Lung (tissue), 17 donors: ENCODE measurements at places on chromosomes 1 and 21. TPM values are rescaled to one million over a fixed set of nuclear protein-coding genes. Genes with fewer than 3 reads are reported as not detected.

DNA sequence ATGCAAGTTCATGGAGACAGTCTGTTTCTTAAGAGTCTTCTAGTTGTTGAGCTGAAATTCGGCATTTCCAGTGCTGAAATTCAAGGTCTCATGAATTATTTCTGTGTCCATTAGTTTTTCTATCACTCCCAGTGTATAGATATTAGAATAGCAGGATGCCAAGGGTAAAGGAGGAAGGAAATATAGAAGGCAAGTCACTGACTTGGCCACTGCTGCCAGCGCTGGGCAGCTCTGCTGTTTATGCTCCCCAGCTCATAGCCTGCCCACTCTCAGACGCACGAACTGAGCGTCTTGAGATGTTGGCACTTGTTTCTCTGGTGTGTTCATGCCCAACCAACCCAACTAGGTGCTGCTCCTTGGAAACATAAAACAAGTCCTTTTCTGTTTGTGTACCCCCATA lies 110.1 kb downstream of the SLC45A1 start:
- DNase-seq: no peak
- H3K27ac ChIP-seq: no peak overlapping the region
- H3K36me3 ChIP-seq: no peaks in the 10 kb centered on the region

OR6K3 gene
- not detected for total RNA-seq

DNA sequence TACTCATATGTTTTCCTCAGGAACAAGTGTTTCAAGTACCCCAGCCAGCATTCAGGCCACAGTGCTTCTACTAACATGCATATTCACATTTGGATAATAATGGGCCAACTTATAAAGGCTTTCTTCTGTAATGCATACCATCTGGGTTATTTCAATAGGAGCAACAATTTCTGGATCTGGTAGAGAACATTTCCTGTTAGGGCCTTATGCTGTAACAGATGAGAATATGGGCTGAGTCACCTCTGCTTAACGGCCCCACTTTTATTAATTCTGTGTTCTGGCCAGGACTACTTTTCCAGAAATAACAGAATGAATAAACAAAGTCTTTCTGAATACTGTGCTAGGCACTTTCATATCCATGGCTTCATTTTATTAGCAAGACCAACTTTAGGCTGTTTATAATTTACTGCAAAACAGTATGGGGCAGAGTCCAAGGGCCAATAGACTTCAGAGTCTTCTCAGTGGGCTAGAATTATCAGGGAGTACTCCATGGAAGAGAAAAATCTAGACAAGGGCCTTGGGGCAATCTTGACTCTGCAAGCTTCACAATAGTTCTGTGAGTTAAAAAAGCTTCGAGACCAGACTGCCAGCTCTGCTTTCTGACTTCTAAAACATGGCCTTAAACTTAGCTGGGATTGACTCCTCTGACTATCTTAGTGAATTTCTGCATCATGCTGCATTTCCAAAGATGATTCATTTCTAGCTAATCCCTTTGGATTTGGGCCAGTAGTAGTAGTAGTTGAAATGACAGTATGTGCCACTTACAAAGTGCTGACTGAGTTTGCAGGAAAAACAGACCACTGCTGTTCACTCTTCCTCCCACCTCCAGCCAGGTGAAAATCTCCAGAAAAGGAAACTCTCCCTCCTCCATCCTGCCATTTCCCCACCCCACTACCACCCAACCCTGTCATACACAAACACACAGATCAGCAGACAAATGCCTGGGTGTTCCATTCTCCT lies 8.2 kb upstream of the SSX2IP start:
- peak overlapping the region; percentile 70 for H3K27ac ChIP-seq
- H3K27me3 ChIP-seq: no peaks in the 10 kb centered on the region
- peak; percentile 61 for DNase-seq
- no peak overlapping the region for H3K4me3 ChIP-seq
- H3K36me3 ChIP-seq: no peaks in the 10 kb centered on the region

GRCh38 chr1:40337443-40337842 lies 20.4 kb upstream of the COL9A2 start:
- no peaks in the 10 kb centered on the region for H3K36me3 ChIP-seq
- DNase-seq: no peak
- no peaks in the 10 kb centered on the region for H3K27me3 ChIP-seq
- no peak overlapping the region for H3K4me3 ChIP-seq
- no peak overlapping the region for H3K27ac ChIP-seq

DNA sequence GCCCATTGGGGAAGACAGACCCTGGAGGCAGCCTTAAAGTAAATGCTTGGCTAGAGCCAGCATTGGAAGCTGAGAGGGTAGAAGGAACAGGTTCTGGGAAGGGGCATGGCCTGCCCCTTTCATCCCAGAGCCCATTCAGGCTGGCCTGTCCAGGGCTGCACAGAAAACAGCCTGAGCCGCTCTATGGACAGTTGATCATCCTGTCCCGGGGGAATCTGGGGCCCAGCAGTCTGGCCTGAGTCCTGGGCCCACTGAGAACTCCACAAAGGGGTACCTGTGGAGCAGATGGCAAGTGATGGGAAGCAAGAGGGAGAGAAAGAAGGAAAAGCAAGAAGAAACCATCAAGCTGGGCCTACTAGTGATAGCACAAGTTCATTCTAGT lies 13.2 kb downstream of the TMEM81 start:
- no peaks in the 10 kb centered on the region for H3K36me3 ChIP-seq
- H3K4me3 ChIP-seq: no peak overlapping the region
- H3K27ac ChIP-seq: no peak overlapping the region
- no peak for DNase-seq
- H3K27me3 ChIP-seq: no peaks in the 10 kb centered on the region

DNA sequence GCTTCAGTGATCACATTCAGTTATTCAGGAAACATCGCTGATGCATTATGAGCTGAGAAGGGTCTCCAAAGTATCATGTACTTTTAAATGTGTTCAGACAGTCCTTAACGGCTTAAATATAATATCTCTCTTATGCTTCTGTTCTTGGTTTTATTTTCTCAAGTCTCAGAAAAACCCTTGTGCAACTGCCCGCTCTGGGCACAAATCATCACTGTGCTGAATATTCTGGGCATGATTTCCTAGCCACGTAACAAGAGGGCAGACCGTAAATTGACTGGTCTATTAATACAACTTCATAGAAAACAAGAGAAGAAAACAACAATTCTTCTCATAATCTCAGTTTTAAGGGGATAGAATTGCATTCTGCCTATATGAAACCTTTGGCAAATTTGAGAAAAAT lies 96.5 kb upstream of the EXO1 start:
- H3K27me3 ChIP-seq: no peaks in the 10 kb centered on the region
- H3K4me1 ChIP-seq: no peaks in the 10 kb centered on the region
- H3K27ac ChIP-seq: no peak overlapping the region
- no peaks in the 10 kb centered on the region for H3K36me3 ChIP-seq
- H3K4me3 ChIP-seq: no peak overlapping the region
- DNase-seq: no peak

SH3D21 gene
- total RNA-seq: 16.6 TPM

SYCP1 gene
- total RNA-seq: not detected

ERG gene
- 30.3 TPM for total RNA-seq

SERINC2 gene
- total RNA-seq: 55.4 TPM

DNA sequence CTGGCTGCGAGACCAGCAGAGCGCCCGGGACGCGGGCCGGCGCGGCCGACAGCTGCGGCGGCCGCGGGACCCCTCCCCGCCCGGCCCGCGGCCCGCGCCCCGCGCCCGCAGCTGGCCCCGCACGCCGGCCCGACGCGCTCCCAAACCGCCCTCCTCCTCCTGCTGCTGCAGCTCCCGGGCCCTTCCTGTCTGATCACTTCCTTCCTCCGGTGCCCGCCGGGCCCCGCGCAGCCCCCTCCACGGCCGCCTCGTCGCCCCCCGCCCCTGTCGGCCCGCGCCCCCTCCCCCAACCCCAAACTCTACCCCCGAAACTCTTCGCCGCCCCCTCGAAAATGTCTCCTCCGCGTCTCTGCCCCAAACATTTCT lies 594 bp downstream of the LUZP1 start:
- peak overlapping the region; percentile 94 for H3K27ac ChIP-seq
- peaks cover 15% of the 10 kb centered on the region for H3K4me1 ChIP-seq
- no peaks in the 10 kb centered on the region for H3K27me3 ChIP-seq

MAGOH gene
- 33.0 TPM for total RNA-seq

DNA sequence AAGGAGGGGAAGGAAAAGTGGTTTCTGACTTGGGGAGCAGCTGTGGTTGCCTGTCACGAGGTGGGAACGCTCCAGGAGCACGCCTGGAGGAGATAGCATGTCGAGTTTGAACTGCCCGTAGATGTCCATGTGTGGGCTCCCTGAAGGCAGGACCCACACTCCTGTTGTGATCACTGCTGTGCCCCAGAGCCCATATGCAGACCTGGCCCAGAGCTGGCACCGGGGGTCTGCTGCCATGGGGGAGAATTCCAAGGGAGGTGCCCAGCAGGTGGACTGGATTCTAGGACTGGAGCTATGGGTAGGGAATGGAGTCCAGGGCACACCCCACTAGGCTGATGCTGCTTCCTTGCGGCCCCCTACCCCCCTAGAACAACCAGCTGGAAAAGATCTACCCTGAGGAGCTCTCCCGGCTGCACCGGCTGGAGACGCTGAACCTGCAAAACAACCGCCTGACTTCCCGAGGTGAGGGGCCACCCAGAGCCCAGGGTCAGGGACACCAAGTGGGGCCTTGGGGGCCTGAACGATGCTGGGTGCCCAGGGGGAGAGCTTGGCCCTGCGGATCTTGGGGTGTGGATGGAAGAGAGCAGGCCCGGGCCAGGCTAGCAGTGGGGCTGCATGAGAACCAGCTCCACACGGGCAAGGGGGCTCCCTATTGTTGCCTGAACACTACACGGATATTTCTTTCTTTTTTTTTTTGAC lies 9.3 kb downstream of the PODN start:
- peaks cover 6% of the 10 kb centered on the region for H3K4me1 ChIP-seq
- no peak overlapping the region for H3K27ac ChIP-seq
- H3K4me3 ChIP-seq: no peak overlapping the region
- H3K27me3 ChIP-seq: no peaks in the 10 kb centered on the region
- H3K36me3 ChIP-seq: peaks cover 1% of the 10 kb centered on the region
- DNase-seq: peak; percentile 8

LCE6A gene
- total RNA-seq: not detected

GRCh38 chr1:65075123-65075976 lies 72.7 kb upstream of the AK4 start:
- H3K4me3 ChIP-seq: no peak overlapping the region
- H3K36me3 ChIP-seq: no peaks in the 10 kb centered on the region
- H3K27me3 ChIP-seq: peaks cover 17% of the 10 kb centered on the region
- H3K4me1 ChIP-seq: no peaks in the 10 kb centered on the region
- peak; percentile 33 for DNase-seq

DNA sequence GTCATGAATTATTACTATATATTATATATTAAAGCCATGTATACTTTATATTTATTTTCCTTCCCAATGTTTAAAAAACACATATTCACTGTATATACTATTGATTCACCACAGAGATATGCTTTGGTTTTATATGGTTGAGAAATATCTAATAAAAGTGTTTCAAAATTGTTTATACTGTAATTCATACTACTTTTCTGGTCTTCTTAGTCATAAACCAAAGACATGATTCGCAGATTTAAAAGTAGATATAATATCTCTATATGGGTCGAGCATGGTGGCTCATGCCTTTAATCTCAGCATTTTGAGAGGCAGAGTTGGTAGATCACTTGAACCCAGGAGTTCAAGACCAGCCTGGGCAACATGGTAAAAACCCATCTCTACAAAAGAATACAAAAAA lies 738.4 kb downstream of the USP25 start:
- no peak overlapping the region for H3K27ac ChIP-seq
- H3K27me3 ChIP-seq: no peaks in the 10 kb centered on the region
- H3K4me3 ChIP-seq: no peak overlapping the region

C8A gene
- total RNA-seq: 0.12 TPM

GRCh38 chr1:61259379-61260148 lies 177.2 kb downstream of the NFIA start:
- no peaks in the 10 kb centered on the region for H3K27me3 ChIP-seq
- H3K27ac ChIP-seq: no peak overlapping the region
- no peaks in the 10 kb centered on the region for H3K4me1 ChIP-seq
- no peaks in the 10 kb centered on the region for H3K36me3 ChIP-seq
- no peak for DNase-seq

- H3K27ac ChIP-seq: no peak overlapping the region
- H3K4me3 ChIP-seq: no peak overlapping the region
- no peaks in the 10 kb centered on the region for H3K4me1 ChIP-seq
- no peaks in the 10 kb centered on the region for H3K27me3 ChIP-seq
These were observed 392.5 kb upstream of the ZRANB2 start for GRCh38 chr1:71473331-71473730.

FMO3 gene
- total RNA-seq: 5.0 TPM

- H3K27me3 ChIP-seq: no peaks in the 10 kb centered on the region
- peaks cover 6% of the 10 kb centered on the region for H3K4me1 ChIP-seq
- DNase-seq: no peak
- no peaks in the 10 kb centered on the region for H3K36me3 ChIP-seq
- no peak overlapping the region for H3K27ac ChIP-seq
- H3K4me3 ChIP-seq: no peak overlapping the region
These were observed 71.6 kb downstream of the DNTTIP2 start for GRCh38 chr1:93807311-93807930.
